Common myeloid progenitor, CD34-positive (primary cell): ENCODE measurements at places on chromosomes 5 and 9.

DNA sequence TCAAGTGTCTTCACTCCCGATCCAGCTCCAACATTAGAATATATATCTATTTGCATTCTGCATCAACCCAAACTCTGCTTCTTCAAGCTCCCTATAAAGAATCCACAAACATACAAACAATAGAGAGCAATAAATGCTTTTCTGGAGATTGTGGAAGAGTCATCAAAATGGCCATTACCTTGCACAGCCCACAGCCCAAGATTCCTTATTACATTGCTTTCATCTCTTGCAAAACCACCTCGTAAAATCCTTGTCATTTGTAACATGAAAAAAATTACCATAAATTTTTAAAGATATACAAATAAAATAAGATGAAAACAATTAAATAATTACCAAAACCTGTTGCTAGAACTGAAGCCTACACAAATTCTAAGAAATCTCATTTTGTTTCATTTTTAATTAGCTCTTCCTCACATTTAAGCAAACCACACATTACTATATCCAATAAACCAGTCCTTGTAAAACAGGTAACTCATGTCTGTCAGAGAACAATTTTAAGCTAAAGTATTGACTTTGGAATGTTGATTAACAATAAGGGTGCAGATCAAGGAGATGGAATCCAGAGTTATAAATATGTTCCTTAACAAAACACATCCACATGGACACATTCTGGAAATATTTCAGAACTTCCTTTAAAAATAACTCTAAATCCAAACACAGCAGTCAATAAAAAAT, 7.1 kb downstream of the SPINK9 start:
- DNase-seq, result no peak

GRCh38 chr5:143135832-143136551, 267.5 kb downstream of the NR3C1 start:
- no peak for DNase-seq

- peak; percentile 17 for DNase-seq
These were observed 73.8 kb upstream of the KLF9 start for GRCh38 chr9:70488098-70488792.

- peak; percentile 43 for DNase-seq
These were observed 6.3 kb upstream of the STOM start for GRCh38 chr9:121376214-121376830.

DNA sequence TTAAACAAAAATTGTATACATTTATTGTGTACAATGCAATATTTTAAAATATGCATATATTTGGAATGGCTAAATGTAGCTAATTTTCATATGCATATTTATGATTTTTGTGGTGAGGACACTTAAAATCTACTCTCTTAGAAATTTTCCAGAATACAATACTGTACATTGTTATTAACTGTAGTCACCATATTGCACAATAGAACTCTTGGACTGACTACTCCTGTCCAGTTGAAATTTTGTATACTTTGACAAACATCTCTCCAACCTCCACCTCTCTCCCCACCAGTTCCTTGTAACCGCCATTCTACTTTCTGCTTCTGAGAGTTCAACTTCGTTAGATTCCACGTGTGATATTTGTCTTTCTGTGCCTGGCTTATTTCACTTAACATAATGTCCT, 49.2 kb upstream of the TAF11L2 start:
- DNase-seq, result no peak

GRCh38 chr9:33233626-33234342, 6.2 kb upstream of the SPINK4 start:
- DNase-seq, result peak; percentile 87

DNA sequence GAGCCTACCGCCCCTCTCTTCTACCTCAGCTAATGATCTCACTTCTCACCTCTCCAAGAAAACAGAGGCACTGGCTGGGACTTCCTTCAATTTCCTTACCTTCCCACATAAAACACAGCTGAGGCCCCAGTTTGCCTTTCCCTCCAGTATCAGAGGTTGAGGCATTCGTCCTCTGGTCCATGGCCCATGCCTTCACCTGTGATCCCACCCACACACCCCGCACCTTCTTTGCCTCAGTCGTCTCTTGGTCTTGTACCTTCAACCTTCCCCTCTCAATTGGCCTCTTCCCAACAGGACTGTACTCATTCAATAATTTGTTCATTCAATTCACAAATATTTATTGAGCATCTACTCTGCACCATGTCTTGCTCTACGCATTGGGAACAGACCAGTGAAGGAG, 11.0 kb upstream of the NSD1 start:
- no peak for DNase-seq

DNA sequence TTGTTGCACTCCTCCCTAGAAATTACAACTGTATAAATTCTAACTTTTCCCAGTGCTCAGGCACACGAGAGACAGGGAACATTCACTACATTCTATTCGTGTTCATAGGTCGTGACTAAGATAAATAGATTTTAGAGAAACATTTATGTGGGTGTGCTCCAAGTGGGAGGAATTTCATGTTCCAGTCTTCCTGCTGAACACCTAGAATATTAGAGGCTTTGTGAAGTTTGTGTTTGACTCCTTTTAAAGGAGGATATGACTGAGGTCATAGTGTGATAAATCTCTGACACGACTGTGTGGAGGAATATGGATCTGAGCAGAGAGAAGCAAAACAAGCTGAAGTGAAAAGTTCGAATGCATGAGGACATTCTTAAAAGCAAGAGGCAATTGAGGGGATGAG, 355.3 kb downstream of the ZSWIM6 start:
- no peak for DNase-seq

GRCh38 chr5:60370508-60370907, 329.5 kb downstream of the DEPDC1B start:
- DNase-seq, result no peak

- DNase-seq, result no peak
These were observed 5.7 kb upstream of the MTAP start for GRCh38 chr9:21796768-21797167.

DNA sequence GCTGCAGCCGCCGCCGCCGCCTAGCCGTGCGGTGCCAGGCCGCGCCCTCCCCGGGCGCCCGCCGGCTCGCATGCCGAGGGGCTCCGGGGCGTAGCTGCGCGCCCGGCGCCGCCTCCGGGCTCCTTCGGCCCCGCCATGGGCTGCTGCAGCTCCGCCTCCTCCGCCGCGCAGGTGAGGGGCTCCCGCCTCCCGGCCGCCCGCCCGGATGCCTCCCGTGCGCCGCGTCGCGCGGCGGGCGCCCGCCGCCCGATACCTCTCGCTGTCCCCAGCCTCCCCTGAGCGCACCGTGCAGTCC, 230 bp downstream of the SLC44A1 start:
- DNase-seq, result no peak

GRCh38 chr9:5939530-5939929, 48.8 kb downstream of the MLANA start:
- no peak for DNase-seq

DNA sequence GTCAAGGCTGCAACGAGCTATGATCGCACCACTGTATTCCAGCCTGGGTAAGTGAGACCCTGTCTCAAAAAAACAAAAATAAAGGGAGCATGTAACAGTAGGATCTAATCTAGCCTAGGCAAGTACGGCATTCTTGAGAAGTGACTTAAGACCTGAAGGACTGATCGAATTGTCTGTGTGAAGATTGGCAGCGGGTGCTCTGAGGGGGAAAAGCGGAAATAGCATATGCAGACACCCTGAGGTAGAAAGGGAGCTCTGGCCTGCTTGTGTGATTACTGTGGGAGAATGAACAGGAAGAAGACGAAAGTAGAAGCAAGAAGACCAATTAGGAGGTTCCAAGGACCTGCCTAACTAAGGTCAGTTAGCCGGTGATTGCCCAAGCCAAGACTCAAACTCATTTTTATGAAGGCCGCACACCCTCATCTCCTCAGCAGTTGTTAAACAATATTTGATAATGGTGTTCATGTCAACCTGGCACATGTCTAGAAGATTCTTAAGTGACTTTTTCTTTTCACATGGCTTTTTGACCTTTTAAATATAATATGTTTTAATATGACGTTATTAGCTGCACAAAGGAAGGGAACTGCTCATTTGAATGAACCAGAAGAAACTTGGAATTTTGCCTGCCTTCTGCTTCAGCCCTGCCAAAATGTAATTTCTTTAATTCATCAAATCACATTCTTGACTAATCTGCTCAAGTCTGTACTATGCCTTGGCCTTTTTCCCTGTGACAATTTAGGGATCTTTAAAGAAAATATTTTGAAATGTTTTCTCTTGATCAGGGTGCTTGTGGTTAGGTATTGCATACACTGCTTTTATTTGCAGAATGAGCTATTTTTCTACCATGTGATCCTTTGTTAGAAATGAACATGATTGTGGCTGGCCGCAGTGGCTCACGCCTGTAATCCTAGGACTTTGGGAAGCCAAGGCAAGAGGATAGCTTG, 289.2 kb upstream of the DMRT1 start:
- DNase-seq, result no peak

DNA sequence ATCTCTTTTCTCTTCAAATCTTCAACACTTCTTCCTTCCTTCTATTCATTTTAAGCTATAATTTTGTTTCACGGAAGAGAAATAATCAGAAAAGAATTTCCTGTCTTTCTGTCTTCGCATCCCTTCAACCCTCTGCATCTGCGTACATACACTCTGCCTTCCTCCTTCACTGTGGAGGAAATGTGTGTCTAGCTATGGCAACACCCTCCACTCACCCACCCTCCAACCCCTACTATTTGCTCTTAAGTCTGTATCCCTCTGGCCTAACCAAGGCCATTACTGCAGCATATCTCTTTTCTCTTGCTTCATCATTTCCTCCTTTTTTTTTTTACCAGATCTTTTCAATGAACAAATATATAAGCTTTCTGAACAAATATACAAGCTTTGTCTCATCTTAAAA, 105.7 kb upstream of the NUDT12 start:
- no peak for DNase-seq

- no peak for DNase-seq
These were observed 967.5 kb downstream of the NR2F1-AS1 start for GRCh38 chr5:92613546-92613945.

GRCh38 chr5:156513123-156513815, 186.3 kb downstream of the SGCD start:
- DNase-seq, result no peak

DNA sequence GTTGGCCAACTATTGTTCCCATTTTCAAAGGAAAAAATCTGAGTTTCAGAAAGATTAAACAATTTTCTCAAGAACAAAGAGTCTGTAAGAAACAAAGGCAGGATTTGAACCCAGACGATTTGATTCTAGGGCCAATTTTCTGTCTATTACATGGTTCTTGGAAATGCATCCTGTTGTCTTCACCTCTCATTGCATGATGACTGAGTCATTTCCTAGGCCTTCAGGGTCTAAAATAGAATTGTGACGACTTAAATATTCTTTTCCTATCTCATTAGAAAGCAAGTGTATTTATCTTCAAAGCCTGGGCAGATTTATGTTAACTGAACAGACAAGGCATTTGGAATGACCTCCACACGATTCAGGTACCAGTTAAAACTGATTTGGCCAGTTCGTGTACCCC, 512.9 kb downstream of the NTRK2 start:
- no peak for DNase-seq

GRCh38 chr9:121886759-121887485, 206.2 kb downstream of the TTLL11 start:
- DNase-seq, result no peak

GRCh38 chr5:60178101-60178500, 284.6 kb upstream of the PDE4D start:
- no peak for DNase-seq

- no peak for DNase-seq
These were observed 138.4 kb upstream of the RPS23 start for GRCh38 chr5:82416512-82416911.

GRCh38 chr9:71783120-71783523, 14.8 kb upstream of the CEMIP2 start:
- no peak for DNase-seq

GRCh38 chr5:60977956-60978737, 33.1 kb downstream of the NDUFAF2 start:
- no peak for DNase-seq

DNA sequence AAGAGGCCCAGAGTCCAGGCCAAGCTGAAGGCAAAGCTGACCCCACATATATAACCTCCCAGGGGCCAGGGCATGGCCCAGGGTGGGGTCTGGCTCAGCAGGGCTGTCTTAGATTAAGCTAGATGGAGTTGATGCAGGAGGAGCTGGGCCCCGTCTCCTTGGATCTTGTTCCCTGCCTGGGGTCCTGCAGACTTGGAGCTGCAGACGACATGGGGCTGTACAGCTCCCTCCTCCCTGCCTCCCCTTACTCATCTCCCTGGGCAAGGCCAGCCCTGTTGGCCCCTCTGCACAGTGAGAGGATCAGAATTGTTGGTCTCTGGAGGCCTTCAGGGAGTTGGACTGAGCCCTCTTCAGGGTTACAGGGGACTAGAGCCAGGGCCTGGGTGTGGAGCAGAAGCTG, 134.9 kb downstream of the RGS3 start:
- no peak for DNase-seq

GRCh38 chr5:151672516-151672915, 14.2 kb downstream of the SPARC start:
- no peak for DNase-seq

DNA sequence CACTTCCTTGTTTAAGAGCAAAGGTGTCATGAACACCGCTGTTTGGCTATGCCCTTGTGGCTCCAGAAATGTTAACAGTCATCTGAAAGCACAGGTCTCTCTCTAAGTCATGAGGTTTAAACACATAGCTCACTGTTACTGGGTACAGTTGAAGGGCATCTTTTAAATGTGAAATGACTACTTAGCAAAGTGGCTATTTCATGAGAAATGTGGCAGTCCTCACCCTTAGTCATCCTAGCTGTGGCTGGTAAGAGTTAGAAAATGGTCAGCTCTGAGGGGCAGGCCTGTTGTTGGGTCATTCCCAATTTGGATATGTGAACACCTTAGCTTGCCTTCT, 24.2 kb upstream of the TMEM171 start:
- DNase-seq, result peak; percentile 9

DNA sequence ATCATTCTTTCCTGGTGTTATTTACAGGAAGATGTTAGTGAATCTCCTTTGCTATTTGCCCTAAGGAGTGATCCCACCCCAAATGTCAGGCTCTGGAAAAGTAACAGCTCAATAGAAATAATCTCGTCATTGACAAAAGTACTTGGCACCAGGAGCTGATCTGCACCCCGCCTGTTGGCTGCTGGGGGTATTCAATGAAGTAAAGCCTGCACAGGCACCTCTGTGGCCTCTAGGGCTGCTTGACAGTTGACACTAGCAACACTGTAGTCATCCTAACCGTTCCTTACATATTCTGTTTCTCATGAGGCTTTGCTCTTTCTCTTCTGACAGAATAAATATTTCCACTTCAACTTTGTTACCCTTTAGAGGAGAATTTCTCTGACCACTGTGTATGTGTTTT, 103.4 kb downstream of the DOCK2 start:
- DNase-seq, result no peak

DNA sequence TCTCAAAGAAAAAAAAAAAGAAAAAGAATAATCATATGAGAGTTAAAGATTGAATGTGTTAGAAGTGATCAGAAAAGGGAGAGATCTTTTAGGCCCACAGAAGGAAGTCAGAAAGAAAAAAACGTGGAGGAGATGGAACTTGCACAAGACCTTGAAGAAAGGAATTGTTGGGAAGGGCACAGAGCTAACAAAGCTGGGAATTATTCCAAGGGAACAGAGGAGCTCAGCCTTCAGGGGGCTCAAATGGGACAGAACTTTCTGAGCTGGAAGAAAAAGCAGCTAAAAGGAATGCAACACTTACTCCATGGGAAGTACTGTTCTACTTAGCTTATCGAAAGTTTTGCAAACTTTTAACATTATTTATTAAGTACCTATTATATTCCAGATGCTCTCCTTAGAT, 153.4 kb upstream of the ADRA1B start:
- DNase-seq, result no peak

GRCh38 chr5:150322202-150322601, 19.5 kb upstream of the ARSI start:
- no peak for DNase-seq
